HEK293T (cell line): ENCODE measurements at places on chromosomes 1 and 21.

GRCh38 chr1:67348586-67349252, 41.0 kb downstream of the IL12RB2 start:
- no peak for DNase-seq

DNA sequence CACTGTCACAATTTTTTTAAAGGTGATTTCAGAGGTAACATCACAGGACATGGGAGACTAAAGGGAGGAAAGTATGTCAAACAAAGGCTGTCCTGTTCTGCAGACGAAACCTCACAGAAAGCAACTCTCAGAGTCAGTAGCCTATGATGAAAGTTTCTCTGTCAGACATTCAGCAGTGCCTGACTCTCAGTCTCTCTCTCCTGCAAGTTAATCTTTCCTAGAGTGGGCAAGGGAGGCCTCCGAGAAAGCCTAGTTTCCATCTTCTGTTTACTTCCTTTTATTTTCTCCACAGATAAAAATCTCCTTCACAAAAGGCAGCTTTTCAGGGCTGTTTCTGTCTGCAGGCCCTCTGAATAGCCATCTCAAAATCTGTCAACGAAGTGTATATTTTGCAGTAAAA, 24.9 kb upstream of the FMO2 start:
- DNase-seq: no peak

GRCh38 chr1:226881515-226882185, 11.2 kb downstream of the PSEN2 start:
- DNase-seq: no peak

GRCh38 chr21:22585558-22585957, 1587.3 kb downstream of the NCAM2 start:
- DNase-seq: no peak

- no peak for DNase-seq
Observed at GRCh38 chr1:228021355-228022030, 14.7 kb downstream of the WNT3A start.

DNA sequence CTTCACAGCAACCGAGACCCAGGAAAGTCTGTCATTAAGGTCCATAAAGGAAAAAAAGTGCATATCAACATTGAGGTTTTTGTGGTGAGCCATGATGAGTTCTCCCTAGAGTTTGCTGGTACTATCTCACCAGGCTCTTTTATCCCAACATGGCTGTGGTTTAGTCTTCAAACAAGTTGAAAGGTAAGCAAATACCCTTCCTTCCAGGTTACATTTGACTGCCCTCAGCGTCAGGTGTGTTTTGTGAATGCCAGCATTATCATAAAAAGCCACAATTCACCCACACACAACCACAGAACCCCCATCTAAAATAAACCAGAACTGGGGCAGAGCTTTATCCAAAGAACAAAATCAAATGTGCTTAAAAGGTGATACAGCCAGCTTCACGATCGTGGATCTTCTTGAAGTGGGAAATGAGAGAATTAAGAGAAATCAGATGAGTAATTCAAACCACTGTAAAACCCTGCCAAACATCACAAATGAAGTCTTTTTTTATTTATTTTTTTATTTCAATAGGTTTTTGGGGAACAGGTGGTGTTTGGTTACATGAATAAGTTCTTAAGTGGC, 64.7 kb downstream of the SETD4 start:
- no peak for DNase-seq

- no peak for DNase-seq
Observed at GRCh38 chr1:234823191-234824176, 213.5 kb upstream of the IRF2BP2 start.

- no peak for DNase-seq
Observed at GRCh38 chr1:60130703-60131102, 57.1 kb upstream of the C1orf87 start.

DNA sequence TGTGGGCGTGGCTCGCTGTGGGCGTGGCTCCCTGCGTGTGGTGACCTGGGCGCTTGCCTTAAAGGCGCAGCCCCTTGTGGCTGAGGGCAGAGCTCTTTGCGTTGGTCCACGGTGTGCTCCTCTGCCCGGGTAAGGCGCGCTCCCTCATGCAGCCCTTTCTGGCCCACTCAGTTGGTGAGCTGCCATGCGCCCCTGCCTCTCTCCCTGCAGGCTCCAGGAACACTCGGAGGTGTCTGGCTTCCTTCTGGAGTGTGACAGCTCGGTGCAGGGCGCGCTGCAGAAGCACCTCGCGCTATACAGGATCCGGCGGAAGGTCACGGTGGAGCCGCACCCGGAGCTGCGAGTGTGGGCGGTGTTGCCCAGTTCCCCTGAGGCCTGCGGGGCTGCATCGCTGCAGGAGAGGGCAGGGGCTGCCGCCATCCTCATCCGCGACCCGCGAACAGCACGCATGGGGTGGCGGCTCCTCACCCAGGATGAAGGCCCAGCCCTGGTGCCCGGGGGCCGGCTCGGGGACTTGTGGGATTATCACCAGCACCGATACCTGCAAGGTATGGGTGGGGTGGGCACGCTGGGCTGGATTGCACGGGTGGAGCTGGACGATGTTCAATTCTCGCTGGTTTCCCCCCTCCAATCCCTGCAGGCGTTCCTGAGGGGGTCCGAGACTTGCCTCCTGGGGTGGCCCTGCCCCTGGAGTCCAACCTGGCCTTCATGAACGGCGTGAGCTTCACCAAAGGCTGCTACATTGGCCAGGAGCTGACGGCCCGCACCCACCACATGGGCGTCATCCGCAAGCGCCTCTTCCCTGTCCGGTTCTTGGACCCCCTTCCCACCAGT, 9.1 kb downstream of the IBA57 start:
- DNase-seq: peak; percentile 98
